ENCODE measurements at places on chromosomes 1 and 21.

DNA sequence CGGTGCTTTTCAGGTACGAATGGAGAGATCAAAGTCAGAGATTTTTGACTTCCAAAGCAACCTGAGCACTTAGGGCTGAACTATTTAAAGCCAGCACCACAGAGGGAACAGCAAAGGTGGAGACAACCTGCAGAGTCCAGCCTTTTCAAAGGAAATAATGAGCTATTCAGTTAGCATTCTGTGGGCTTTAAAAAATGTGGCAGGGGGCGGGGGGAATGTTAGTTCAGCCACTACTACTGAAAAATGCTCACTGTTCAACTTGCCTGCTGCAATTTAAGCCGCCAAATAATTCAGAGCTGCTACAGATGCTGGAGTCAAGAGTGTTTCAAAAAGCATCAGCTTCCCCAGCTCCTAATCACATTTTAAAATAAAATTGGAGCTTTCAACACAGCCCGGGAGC lies 473.3 kb upstream of the PLXNA2 start:
- DNase-seq: no peak

DNA sequence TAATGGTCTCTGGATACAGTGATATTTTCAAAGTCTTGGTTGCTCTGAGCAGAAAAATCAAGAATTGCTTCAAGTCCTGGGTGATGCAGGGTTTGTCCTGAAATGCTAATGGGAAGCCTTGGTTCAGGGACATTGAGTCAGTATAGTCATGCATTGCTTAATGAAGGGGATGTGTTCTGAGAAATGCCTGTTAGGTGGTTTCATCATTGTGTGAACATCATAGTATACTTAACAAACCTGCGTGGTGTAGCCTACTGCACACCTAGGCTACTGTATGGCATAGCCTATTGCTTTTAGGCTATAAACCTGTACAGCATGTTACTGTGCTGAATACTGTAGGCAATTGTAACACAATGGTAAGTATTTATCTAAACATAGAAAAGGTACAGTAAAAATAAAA lies 36.4 kb downstream of the TBCE start:
- no peak for DNase-seq

DNA sequence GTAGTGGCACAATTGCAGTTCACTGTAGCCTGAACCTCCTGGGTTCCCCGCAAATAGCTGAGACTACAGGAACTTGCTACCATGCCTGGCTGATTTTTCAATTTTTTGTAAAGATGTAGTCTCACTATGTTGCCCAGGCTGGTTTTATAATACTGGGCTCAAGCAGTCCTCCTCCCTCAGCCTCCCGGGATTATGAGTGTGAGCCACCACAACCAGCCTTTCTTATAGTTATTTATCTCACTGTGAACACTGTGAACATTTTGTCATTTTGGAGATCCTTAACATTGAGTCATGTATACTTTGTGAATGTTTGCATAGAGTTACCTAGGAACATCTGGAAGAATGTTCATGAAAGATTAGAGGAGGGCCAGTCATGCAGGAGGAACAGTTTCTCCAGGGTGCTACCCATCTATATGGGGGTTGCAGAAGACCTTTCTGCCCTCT lies 127.1 kb upstream of the CACYBP start:
- DNase-seq: no peak

GRCh38 chr1:161772397-161772796 lies 6.3 kb downstream of the ATF6 start:
- no peak for DNase-seq

GRCh38 chr1:201751872-201752271 lies 77.1 kb upstream of the IPO9 start:
- no peak for DNase-seq

DNA sequence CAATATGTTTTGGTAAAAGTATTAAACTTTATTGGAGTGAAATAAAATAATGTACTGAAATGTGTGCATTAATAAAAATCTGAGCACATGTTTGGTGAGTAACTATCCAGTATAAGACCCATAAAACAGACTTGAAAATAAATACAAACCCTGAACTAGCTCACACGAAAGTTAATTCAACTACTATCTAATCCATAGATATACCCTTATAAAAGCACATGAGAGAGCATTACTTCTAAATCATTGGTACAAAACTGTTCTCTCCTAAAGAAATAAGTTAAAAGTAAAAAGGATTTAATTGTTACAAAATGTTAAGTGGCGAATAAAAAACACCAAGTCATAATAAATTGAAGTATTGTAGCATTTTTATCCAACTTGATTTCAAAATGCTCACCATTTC lies 295.6 kb downstream of the PTPRC start:
- no peak for DNase-seq

GRCh38 chr1:22500471-22500870 lies 48.8 kb downstream of the ZBTB40 start:
- no peak for DNase-seq

GRCh38 chr1:202967684-202968281 lies 726 bp upstream of the CYB5R1 start:
- DNase-seq: no peak

DNA sequence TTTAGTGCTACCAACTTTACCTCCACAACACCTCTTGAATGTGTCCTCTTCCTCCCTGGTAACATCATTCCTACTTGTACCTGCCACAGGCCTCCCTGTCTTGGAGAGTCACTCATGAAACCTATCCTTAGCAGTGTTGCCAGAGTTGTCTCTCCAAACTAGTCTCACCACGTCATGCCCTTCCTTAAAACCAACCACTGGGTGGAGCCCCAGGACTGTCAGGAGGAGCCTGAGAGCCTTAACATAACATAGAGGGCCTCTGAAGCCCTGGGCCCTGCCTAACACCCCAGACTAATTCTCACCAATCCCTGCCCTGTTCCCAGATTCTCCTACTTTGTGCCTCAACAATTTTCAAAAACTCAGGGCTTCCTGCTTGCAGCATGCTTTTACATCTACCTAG lies 65.3 kb downstream of the ZNF697 start:
- no peak for DNase-seq

DNA sequence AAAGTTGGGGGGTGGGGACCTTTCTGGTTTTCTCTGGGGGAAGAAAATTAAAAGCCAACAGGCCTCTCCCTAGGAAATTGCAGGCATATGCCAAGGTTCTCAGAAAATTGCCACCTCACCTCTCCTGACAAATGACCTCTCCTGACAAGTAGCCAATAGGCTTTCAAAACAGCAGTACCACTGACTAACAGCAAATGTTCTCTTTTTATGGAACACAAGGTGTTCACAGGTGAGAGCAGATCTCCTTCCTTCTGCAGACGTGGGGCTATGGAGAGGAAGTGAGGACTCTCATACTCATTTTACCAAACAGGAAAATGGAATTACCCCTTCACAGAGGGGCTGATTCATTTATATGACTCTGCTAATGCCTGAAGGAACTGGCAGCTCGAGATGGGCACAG lies 32.7 kb upstream of the SUCO start:
- DNase-seq: no peak

DNA sequence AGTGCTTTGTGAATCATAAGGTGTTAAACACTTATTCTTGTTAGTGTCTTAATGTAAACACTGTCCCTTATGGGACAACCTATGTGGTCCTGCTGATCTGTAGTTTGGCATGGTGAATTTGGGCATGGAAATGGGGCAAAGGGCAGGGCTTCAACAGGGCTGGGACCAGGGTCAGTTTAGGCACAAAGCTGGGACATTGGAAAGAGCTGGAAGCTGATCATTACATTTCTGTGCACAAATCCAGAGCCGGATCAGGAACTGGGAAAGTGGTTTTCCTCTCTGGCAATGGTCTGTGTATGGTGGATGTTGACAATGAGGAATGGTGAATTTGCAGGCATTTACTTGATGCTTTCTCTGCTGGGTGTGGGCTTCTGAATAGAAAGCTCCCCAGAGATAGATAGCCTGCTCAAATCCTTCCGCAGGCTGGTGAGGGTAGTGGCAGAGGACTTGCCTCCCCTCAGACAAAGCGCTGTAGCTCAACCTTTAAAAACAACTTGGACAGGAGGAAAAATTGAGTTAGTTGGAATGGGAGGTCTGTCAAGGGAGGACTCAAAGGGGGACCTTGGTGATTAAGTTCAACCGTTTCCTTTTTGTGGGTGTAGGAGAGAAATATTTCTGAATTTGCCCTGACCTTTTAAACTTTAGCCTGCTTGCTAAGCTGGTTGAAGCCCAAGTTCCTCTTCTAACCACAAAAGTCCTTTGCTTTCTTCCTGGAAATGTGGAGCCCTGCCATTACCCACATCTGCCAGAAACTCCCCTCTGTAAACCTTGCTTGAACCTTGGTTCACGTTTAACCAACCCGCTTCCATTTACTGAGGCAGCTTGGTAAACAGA lies 35.3 kb downstream of the HLX start:
- no peak for DNase-seq

GRCh38 chr21:36027347-36027746 lies 33.0 kb downstream of the SETD4 start:
- no peak for DNase-seq

DNA sequence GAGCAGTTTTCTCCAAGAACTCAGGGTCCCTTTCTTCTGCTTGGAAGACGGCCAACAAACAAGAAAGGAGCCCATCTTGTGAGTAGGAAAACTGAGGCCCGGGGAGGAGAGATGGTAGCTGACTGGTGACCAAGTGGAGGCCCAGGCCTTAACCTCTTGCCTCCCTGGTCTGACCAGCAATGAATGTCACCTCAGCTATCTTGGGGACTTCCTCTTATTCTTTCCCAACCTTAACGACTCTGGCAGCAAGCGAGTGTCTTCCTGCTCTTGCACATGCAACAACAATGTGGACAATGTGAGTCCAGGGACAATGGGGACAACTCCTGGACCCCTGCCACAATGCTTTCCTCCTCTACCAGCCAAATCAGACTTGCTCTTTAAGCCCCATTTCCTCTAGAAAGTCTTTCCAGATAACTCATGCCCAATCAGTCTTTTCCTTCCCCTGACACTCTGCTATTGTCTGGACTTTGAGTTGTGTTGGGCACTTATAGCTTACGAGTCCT lies 12.6 kb downstream of the HSPG2 start:
- no peak for DNase-seq

- no peak for DNase-seq
Measured at GRCh38 chr21:42001781-42002180, 8.4 kb downstream of the ZBTB21 start.

GRCh38 chr1:151492120-151492519 lies 19.1 kb upstream of the CGN start:
- no peak for DNase-seq

GRCh38 chr21:45138199-45139002 lies 64.0 kb downstream of the ADARB1 start:
- no peak for DNase-seq

DNA sequence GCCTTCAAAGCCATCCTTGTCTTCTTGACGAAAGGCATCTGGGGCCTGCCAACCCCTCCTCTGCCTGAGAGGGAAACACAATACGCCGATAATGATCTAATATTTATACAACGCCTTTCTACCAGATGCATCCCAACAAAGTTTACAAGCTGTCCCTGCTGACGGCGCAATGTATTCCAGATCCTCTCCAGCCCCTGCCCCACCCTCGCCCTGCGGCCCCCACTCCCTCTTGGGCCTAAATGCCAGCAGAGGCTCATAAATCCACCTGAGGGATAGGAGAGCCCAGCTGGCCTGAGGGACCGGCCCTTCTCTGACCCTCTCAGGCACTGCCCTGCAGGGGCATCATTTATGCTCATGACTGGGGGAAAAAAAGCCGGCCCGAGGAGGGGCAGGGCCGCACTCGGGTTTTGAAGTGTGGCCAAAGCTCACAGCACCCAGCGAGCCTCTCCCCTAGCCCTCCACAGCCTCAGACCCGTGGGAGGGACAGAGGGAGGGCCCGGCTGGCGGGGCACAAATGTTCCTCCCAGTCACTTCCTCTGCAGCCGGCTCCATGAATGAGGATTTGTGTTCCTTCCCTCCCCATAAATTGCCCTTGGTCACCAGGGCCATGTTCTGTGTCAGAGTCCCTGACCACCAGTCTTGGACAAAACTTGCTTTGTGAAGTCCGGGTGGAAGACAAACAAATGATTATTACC lies 140.3 kb downstream of the FOXD2 start:
- no peak for DNase-seq

GRCh38 chr1:1974834-1975233 lies 28.8 kb downstream of the CFAP74 start:
- DNase-seq: no peak

DNA sequence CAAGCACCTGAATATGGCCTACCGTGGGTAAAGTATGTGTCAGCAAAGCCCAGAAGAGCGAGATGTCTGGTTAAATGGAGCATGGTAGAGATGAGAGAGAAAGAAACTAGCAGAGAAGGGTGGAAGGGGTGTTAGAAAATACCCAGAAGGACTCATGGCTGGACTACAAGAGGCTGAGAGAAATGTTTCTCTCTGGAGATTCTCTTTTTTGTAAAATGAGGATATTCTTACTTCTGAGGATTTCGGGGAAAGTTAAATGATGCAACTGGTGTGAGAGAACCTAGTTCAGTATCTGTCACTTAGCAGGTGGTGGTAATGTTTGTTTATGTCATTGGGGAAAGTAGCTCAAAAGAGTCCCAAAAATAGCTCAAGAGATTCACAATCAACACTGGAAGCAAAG lies 7.2 kb upstream of the EPS15 start:
- no peak for DNase-seq

DNA sequence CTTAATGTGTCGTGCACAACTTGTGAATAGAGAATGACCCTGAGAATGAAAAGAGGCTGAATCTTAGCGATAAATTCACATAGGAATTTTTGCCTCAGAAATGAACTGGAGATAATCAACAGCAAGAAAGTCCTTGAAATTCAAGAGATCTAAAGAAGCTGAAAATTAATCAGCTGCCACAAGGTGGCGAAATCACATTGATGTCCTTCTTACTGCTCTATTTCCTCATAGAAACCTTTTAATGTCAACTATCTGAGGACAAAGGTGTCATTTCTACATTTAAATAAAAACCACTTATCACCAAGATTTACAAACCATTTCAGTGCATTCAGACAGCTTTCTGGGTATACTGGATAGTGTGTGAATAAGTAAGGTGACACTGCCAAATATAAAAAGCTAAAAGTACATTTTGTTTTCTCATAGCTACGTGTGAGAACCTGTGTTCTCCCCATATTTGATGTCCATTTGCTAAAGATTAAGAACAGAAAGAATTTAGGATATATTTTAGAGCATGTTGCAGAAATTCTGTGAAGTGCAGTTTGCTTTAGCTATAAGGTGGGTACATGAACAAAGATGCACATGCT lies 485.3 kb upstream of the PTBP2 start:
- no peak for DNase-seq

DNA sequence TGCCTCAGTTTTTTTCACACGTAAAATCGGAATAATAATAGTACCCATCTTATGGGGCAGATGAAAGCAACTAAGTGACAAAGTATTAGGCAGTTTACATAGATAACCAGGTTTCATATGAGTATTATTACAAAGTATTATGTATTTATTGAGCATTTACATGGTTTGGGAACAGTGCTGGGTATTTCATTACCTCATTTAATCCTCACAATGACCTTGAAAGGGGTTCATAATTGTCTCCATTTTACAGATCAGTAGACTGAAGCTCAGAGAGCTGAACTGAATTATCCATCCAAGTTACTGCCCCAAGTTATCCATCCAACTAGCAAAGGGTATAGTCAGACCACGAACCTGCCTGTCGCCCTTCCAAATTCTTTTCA lies 21.2 kb downstream of the TCEA3 start:
- no peak for DNase-seq
